H1 (cell line): ENCODE measurements at places on chromosomes 6 and 20.

DNA sequence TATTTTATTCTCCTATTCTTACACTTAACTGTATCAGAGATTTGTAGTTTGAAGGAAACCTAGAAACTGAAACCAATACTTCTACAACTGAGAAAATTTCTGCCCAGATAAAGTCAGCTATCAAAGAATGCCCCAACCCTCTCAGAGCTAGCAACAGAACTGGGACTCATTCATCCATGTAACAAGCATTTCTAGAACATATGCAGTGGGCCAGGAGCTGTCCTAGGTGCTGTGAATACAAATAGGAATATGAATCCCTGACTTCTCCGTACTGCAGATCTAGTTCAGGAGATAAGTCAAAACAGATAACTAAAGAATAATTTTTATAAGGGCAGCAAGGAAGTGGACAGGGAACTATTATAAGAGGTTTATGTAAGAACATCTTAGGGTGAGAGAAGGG lies 654.1 kb upstream of the NOX3 start:
- DNase-seq, result no peak

GRCh38 chr6:15763837-15764236 lies 101.0 kb upstream of the DTNBP1 start:
- DNase-seq, result no peak

DNA sequence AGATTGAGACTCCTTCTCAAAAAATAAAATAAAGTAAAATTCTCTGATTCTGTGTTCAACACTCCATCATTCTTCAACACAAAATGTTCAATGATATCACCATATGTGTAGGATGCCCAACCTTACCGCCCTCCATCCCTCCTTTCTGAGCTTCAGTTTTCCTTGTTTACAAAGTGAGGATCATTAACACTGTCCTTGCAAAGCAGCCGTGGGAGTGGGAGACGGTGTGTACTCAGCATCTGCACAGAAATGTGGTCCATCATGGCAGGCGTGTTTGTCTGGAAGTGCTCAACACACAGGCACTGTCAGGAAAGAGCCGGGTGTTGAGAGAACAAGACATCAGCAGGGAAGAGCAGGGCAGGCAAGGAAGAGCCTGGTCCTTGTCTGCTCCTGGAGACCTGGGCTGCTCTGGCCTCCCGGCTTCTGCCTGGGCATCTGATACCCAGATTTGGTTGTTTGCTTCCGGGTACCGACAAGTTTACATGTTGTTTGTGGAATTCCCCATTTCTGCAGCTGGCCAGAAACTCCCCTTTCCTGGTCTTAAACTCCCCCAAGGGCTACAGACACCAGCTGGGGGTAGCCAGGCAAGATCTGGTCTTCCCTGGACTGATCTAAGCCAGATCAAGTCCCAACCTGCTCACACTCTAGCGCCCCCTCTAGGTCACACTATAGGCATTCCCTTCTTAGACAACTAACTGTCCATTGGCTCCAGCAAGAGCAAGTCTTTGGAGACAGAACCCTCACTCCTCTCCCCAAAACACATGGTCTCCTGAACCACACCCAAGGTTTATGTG lies 26.7 kb upstream of the TTPAL start:
- peak; percentile 80 for DNase-seq

GRCh38 chr6:8234321-8234720 lies 132.0 kb upstream of the EEF1E1 start:
- no peak for DNase-seq

DNA sequence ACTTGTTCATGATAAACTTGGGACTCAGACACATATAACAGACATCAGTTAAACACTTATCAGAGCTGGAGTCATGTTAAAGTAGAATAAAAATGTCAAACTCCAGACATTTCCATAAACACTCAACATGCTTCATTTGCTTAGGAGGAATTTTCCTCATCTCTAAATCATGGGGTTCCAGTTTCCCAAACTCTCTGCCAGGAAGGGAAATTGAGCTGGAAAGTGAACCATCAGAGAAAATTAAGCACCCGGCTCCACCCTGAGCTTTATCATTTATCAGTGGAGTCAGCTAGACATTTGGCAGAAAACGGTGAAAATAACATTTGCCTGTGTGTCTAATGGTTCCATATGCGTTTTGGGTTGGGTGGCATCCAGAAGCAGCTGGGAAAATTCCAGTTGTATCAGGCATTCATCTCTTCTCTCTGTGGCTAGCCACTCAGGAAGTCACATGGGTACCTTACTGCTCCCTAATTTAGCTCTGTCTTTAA lies 25.3 kb upstream of the ZNFX1 start:
- no peak for DNase-seq

DNA sequence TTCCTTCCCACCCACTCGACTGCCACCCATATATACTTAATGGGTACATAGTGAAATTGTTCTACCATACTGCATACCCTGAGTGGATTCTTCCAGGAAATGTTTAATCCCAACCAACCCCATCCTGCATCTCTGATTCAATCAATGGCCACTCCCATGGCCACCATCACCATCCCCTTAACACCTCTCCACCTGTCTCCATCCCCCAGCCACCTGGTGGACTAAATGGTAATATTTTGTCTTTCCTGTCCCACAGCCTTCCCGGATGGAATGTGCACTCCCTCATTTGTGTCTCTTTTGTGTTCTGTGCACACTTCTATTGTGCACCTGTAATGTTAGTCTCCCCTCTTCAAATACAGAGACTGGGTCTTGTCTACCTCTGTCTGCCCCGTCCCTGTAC lies 259.9 kb downstream of the ALDH8A1 start:
- no peak for DNase-seq

DNA sequence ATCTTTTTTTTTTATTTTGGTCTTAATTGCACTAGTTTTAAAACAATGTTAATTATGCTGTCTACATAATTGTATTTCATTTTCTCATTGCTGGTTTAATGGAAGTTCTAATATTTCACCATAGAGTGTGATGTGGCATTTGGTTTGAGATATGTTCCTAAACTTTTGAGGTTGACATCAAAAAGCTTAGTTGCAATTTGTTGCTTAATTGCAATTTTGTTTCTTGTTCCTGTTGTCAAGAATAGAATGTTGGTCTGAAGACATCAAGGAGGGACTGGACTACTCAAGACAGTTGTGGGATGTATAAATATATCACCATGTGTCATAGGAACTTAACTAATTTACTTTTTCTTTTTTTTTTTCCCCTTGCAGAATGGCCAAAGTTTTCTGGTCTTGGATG lies 12.5 kb downstream of the HSF2 start:
- DNase-seq, result no peak

- no peak for DNase-seq
Measured at GRCh38 chr6:141513830-141514229, 618.9 kb upstream of the GJE1 start.

GRCh38 chr6:101266063-101266462 lies 127.4 kb upstream of the GRIK2 start:
- no peak for DNase-seq

GRCh38 chr6:25713824-25714223 lies 40.7 kb upstream of the SLC17A4 start:
- no peak for DNase-seq

GRCh38 chr20:37566590-37567330 lies 39.1 kb upstream of the BLCAP start:
- DNase-seq, result no peak

DNA sequence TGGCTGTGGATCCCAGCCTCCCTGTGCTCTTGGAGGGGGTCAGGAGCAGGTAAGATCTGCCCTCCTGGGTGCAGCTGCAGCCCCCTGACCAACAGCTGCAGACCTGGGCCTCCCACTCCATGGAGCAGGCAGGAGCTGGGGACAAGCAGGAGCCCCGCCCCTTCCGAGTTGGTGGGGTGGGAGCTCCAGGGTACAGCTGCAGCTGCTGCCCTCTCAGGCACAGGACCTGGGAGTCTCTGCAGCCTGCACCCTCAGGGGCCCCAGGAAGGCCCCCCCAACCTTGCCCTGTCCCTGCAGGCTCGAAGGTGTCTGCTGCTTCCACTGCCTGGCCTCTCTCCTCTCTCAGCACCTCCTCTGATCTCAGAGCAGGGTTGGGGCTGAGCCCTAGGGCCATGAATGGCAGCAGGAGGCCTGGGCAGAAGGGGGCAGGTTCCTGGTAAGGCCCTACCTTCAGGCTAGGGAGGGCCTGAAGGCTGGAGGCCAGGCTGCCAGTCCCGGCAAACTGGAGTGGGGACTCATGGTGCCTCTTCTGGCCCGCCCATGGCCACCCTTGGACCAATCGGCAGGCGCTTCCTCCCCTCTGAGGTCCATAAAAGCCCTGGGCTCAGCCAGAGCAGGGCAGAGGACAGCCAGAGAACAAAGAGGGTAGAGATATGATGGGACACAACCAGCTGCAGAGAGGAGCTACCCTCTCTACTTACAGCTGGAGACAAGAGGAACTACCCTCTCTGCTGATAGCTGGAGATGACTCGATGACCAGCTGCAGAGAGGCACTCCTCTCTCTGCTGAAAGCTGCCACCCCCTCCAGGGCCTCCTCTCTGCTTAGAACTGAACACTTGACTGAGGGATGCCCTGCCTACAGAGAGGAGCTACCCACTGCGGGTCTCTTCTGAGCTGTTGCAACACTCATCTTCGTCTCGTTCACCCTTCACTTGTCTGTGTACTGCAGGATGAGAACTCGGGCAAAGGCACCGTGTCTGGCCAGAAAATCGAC lies 7.8 kb upstream of the PACSIN1 start:
- no peak for DNase-seq

DNA sequence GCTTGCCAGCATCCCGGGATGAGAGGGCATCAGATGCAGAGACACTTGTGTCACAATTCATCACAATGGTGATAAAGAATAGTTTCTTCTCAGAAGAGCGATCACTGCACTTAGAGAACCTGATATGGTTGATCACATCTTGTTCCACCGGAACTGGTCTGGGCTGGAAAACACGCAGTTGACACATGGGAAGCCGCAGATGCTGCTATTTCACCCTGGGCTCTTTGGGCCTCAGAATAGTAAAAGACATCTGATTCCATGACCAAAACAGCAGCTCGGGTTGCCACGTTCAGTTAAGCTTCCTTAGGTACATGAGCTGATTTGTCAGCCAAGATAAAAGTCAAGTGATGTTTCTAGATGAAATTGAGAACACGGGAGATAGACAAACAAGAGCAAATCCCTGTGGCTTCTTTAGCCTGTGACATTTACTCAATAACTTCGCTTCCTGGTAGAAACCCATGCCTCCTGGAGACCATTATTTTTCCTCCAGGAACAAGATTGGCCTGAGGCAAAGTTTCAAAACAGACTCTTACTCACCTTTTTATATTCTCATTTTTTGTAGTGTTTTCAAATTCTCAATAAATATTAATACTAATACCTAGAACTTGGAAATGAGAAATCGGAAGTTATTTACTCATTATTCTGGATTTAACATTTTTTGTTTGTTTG lies 59.4 kb downstream of the TRMT6 start:
- DNase-seq, result no peak

- DNase-seq, result no peak
Measured at GRCh38 chr6:23245572-23245971, 676.2 kb downstream of the HDGFL1 start.

DNA sequence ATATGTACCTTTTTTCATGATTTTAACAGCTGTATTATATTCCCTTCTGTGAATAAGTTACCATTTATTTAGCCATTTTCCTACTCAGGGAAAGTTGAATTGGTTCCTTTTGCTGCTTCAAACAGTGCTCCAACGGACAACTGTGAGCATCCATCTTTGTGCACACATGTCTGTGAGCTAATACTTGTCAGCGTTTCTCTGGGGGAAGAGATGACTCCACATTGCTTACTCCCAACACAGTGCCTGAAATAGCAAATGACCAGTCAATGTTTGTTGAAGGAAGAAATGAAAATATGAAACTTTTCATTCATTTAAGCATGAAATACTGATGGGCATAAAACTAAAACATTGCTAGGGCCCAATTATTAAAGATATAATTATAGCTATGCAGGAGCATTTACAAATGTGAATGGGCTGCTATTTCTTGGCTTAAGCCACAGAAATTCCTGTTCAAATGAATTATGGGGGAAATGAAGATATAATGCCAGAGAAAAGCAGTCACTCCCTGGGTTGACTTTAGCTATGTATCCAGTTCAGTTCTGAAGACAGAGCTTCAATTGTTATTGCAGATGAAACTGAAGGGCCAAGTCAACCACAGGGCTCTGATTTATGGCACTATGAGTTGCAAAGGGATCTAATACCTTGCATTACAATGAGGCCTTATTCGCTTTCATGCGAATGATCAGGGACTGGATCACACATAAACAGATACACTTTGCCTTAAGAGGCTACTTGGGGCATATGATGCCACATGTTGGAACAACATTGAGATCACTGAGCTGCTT lies 47.4 kb upstream of the FOXC1 start:
- DNase-seq, result no peak

DNA sequence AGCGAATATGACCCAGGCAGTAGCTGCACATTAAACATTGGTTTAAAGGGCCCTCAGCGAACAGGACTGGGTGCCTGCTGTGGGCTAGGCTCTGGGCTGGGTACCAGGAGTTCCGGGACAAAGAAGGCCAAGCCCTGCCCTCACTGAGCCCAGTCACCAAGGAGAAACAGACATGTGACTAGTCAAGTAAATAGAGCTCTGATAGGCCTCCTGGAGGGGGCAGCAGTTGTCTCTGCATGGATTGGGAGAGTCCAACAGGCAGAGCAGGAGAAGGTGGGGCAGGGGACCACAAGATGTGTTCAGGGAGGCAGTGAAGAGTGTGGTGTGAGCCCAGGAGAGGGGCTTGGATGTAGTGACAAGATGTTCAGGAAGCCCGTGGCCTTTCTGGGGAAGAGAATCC lies 3.1 kb downstream of the HM13 start:
- DNase-seq, result peak; percentile 60

GRCh38 chr6:131733376-131734016 lies 22.7 kb upstream of the CTAGE9 start:
- DNase-seq, result no peak

GRCh38 chr6:161290751-161291150 lies 16.9 kb upstream of the AGPAT4 start:
- DNase-seq, result no peak

DNA sequence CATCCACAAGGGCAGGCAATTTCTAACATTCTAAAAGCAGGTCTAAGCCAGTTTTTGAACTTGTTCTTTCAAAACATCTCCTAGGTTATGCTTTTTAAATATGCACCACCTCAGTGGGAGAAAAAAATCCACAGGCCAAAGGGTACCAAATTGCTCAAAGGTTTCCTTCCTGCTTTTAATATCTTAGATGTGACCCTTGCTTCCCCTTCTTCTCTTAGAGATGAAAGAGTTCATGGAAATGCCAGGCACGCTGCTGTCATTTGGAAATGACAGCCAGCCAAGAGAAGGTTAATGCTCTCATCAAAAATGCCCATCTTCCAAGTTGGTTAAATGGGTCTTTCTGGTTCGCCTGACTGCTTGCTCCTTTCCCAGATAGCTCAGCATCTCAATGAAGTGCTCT lies 497.1 kb downstream of the CD83 start:
- DNase-seq, result no peak
